Stromal cell of bone marrow (primary cell): ENCODE measurements at places on chromosomes 6 and 20.

GRCh38 chr6:154386848-154387717, 30.5 kb upstream of the IPCEF1 start:
- peak; percentile 65 for DNase-seq

- DNase-seq, result no peak
Observed at GRCh38 chr6:107684996-107685395, 139.1 kb downstream of the SCML4 start.

DNA sequence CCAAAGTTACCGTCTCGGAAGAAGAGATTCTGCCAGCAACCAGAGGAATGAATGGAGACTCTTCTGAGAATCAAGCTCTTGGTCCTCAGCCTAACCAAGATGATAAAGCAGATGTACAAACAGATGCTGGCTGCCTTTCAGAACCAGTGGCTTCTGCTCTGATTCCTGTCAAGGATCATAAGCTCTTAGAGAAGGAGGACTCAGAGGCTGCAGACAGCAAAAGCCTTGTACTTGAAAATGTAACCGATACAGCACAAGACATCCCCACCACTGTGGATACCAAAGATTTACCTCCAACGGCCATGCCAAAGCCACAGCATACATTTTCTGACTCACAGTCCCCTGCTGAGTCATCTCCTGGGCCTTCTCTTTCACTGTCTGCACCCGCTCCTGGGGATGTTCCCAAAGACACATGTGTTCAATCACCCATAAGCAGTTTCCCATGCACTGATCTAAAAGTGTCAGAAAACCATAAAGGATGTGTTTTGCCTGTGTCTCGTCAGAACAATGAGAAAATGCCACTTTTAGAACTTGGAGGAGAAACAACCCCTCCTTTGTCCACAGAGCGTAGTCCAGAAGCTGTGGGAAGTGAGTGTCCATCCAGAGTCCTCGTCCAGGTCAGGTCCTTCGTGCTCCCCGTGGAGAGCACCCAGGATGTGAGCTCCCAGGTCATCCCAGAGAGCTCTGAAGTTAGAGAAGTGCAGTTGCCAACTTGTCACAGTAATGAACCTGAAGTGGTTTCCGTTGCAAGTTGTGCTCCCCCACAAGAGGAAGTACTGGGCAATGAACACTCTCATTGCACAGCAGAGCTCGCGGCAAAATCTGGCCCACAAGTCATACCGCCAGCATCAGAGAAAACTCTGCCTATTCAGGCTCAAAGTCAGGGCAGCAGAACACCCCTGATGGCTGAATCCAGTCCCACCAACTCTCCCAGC, 109.6 kb downstream of the RTN4IP1 start:
- peak; percentile 85 for DNase-seq

GRCh38 chr6:99522531-99522930, 7.3 kb upstream of the USP45 start:
- DNase-seq, result no peak

DNA sequence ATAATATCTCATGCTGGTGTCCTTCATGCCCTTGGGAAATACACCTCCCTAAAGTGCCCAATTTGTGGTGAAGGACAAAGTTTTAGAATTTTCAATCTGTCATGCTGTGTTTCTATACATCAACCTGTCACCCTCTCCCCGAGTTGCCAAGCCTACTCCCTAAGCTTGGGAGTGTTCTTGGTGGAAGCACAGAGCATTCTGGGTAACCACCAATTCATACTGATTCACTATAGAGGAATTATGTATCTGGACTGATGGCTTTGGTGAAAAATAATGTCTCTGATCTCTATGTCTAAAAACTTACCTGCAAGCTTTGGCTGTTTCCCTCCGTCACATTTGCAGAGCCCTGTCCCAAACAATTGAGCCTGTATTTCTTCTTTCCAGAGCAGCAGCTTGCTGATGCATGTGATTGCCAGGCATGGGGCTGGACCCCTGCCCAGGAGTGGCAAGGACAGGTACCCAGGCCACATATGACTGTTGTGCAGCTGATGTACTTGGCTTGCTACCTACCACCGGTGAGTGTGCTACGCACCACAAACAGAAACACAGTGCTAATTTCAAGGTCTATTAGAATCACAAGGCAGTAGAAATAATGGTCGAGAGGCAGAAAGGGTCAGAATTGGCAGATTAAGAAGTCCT, 202.8 kb upstream of the CITED2 start:
- DNase-seq, result no peak

- DNase-seq, result no peak
Observed at GRCh38 chr20:53738945-53739798, 145.5 kb upstream of the ZNF217 start.

GRCh38 chr20:36532822-36533221, 8.5 kb upstream of the MYL9 start:
- no peak for DNase-seq

DNA sequence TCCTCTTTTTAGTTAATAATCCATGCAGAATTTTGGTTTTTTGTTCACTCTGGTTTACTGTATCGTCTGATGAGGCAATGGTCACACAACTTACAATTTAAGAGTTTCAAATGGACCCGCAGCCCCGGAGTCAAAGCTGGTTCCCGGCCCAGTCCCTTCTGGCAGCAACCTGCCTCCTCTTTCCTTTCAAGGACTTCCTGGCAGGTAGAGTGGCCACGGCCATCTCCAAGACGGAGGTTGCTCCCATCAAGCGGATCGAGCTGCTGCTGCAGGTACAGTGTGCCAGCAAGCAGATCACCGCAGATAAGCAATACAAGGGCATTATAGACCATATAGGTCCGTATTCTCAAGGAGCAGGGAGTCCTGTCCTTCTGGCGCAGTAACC, 218.2 kb downstream of the GJA1 start:
- no peak for DNase-seq

DNA sequence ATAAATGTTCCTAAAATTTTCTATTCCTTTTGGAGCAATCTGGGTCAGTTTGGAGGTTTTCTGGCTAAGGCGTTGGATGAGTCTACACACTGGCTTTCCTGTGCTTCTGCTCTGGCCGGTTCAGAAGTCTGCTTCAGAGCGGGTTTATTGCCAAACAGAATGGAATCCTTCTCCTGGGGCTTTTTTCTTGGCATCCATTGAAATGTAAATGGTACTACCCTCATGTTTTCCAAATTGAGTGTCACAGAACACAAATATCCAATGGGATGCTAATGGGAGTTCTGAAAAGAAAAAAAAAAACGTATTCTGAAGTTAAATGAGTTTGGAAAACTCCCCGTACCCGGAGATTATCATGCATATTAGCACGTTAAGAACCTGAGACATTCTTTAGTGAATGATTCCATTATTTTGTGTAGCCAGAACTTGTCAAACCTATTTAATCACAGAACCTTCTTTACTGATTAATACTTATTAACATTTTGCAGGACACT, 930.3 kb downstream of the QKI start:
- peak; percentile 33 for DNase-seq

DNA sequence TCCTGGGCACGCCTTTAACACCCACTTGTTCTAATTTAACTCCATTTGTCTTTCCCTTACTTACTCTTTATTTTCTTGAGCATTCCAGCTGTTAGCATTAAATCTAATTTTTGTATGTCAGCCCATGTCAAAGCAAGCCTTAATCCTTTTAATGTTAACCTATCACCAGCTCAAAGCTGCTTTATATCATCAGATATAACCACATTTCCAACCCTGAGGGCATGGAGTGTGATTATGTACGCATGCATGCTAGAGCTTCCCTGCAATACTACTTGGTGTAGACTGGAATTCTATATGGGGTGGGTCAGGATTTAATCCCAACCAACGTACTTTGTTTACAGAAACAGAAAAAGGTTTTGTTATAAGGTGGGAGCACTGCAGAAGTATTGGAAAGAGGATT, 139.4 kb upstream of the HMGN3 start:
- no peak for DNase-seq

DNA sequence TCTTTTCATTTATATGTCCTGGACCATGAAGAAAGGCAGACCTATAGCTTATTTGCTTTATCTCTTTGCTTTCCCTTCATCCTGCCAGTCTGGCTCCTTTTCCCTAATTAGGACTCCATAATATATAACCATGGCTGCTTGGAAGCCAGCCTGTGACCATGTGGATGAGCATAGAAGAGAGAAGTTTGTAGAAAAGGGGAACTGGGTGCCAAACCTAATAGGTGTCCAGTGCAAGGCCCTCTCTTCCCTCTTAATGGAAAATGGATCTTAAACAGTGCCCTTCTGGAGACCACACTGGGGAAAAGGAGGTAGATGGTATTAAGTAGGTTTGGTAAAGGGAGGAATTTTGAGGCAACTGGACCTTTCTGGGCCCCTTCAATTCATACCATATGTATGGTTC, 16.7 kb upstream of the OSTM1 start:
- no peak for DNase-seq

DNA sequence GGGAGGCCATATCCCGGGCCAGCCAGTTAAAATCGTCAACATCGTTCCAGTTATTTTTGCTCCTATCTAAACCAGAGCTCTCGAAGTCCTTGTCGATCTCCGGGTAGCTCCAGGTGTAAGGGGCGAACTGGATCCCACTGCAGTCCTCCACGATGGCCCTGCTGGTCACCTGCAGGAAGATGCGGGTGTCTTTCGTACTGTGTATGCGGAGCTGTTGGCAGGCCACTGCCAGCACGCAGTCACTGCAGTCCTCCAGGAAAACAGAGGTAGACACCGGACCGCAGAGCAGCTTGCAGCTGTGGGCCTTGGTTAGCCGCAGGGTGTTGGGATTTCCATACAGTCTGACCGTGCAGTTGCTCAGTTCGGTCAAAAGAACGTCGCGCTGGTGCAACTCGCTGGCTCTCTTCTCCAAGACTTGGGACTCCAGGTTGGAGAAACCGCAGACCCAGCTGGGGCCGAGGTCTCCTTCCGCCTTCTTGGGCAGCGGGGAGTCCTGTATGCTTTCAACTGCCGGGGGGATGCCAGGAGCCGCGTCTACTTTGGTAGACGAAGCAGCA, 742 bp downstream of the TBCC start:
- no peak for DNase-seq

- no peak for DNase-seq
Observed at GRCh38 chr6:165266191-165266590, 43.2 kb downstream of the C6orf118 start.

DNA sequence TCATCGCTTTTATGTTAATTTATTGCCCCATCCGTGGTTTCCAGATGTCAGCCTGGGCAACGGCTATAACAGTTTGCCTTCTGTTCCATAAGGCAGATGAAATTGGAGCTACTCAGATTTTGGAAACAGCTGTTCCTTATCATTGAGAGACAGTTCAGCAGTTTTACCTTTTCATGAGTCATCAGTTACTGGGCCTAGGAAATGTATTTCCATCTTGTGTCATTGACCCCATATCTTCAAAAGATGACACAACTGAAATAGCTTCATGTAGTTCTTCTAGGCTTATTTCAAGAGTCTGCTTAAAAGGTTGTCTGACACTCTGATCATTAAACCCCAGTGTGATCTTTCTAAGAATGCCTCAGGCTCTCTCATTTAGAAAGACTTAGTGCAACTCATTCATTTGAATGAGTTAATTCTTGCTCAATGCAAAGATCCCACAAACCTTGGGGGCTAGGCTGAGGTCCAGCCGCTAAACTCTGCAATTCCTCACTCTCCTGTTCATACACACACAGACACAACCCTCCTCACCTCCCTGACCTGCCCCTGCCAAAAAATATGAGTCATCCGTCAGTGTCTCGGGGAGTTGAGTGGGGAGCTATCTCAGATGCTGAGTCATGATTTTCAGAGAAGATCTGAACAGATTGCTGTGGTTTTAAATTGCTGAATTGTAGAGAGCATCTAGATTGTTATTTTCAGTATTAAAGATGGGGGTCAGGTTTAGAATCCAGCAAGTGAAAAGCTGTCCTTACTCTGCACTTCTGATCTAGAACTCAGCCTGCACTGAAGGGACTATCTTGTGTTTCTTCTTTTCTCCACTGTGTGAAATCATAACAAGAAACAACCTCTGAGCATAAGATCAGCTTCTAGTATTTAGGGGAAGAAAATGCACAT, 61.8 kb downstream of the RPP40 start:
- peak; percentile 89 for DNase-seq

GRCh38 chr6:70860045-70860444, 96.8 kb downstream of the B3GAT2 start:
- peak; percentile 3 for DNase-seq

DNA sequence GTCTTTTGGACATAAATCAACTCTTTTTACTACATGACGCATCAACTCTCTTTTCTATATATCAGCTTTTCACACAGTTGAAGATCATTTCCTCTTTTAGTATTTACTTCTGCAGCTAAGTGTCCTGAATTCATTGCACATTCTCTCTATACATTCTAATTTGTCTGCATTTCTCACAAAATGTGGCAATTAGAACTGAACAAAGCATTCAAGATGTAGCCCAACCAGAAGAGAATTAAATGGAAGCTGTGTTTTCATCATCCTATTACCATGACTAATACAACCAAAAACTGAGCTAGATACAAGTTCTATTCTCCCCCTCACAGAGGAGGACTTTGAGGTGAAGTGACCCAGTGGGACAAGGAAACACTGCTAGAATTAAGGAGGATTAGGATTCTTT, 86.9 kb downstream of the PLCG1 start:
- DNase-seq, result no peak

- no peak for DNase-seq
Observed at GRCh38 chr6:35754452-35755277, 17.8 kb downstream of the ARMC12 start.

DNA sequence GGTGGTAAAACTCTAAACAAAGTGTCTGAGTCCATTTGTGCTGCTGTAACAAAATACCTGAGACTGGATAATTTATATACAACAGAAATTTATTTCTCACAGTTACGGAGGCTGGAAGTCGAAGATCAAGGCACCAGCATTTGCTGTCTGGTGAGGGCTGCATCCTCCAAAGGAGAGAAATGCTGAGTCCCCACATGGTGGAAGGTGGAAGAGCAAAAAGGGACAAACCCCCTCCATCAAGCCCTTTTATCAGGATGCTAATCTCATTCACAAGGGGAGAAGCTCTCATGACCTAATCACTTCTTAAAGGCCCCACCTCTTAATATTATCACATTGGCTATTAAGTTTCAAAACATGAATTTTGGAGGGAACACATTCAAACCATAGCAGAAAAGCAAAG, 55.9 kb upstream of the SYNJ2 start:
- DNase-seq, result no peak
